ENCODE measurements at places on chromosomes 2 and 18.

DNA sequence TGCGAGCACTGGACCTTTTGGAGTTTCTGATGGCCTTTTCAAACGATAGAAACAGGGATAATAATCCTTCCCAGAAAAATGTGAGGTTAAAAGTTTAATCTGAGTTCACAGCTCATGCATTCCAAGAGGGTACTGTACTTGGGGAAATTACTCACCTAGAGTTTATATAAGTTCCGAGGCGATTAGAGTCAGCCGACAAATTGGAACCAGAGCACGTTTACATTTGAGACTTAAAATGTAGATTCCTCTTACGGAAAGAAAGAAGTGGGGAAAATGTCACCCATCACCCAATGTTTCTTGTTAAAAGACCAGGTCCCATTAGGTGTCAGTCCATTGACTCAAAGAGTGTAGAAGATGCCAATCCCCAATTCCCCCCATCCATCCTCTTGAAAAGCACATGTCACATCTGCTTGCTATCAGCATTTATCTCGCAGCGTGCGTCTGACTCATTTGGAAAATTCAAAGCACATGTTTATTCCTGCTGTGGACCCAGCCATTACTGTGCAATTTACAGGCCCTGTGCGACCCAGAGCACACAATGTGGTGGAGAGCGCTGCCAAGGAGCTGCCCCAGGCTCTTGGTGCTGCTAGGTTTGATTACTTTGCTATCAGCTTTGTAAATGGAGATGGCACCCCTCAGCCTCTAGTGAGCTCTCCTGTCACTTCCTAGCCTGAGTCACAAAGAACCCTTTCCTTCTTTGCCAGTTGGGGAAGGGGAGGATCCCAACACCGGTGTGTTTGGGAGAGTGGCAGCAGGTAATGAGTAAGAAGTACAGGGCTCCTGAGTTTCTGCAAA, 104.8 kb downstream of the COLEC12 start:
- DNase-seq = no peak

DNA sequence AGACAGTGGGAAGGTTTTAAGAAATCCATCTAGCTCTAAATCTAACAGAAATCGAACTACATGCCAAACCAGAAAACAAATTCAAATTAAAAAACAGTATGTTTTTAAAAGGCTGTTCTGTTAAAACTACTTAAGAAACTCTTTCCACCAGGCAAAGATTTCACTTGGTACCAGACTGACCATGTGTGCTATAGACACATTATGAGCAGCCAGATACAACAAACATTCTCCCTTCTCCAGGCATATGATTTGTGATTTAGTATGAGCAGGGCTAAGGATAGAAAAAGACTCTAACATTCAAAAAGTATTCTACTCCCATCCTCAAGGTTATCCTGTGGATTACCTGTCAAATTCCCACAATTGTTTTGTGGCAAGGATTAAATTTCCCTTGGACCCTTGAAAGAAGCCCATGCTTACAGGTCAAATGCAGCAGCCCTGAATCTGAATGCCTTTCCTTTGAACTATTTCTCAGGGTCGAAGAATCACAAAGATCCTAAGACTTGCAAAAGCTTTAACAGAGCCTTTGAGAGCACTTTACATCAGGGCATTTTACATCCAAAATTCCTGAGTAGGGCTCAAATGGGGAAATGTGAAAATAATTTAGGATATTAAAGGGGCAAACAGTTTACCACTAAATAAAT, 42.5 kb upstream of the TTC32 start:
- DNase-seq = no peak

DNA sequence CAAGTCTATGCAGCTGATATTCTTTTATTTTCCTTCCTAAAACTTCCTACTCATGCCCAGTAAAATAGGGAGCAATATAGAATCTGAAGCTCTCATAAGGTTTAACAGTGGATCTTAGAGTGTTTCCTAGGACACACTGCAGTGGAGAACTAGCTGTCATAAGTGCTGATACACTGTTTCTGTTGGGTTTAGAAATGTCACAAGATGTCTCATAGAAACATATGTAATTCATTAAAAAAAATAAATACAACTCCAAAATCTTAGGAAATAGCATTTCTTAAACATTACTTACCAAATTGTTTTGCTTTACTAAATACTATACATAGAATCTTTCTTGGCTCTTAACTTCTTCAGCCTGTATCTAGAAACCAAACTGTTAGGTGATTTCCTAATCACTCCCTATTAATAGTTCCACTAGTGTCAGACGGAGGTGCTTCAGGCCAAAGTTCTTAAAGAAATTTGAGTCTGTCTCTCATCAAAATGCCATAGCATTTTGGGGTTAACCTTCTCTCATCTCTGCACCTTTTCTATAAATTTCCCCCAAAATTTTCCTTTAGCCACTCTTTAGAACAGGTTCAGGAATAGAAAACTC, 93.7 kb downstream of the CERKL start:
- DNase-seq = no peak

DNA sequence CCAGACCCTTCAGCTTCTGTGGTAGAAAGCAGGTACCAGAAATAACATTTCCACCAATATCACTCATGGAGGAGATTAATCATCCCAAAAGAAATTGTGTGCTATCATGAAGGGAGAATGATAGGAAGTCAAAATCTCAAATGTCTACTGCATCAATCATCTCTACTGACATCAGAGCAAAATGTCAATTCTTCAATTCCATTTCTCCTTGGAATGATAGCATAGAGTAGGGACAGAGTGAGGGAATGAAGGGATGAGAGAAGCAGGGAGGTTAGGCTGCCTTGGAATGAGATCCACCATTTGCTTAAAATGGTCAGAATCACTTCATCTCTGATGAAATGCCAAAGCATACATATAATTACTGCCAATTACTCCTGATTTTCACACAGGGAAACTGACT, 371.8 kb upstream of the ACVR2A start:
- DNase-seq = no peak

GRCh38 chr18:27298214-27298804, 113.2 kb upstream of the CHST9 start:
- DNase-seq = no peak

DNA sequence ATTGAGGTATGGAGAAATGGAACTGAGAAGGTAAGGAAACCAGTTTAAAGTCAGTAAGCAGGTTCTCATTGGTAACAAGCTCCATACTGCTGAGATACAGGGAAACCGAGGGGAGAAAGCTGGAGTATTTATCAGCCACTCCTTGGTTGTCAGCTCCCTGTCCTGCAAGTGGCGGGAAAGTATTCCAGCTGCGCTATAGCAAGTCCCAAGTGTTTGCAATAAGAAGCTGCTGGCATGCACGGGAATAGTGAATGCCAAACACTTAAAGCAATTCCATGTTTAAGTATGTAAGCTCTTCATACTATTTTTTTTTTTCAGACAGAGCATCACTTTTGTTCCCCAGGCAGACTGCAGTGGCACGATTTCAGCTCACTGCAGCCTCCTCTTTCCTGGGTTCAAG, 1601.1 kb downstream of the SUCLG1 start:
- no peak for DNase-seq

- no peak for DNase-seq
Measured at GRCh38 chr2:66675591-66675990, 240.7 kb downstream of the MEIS1 start.

DNA sequence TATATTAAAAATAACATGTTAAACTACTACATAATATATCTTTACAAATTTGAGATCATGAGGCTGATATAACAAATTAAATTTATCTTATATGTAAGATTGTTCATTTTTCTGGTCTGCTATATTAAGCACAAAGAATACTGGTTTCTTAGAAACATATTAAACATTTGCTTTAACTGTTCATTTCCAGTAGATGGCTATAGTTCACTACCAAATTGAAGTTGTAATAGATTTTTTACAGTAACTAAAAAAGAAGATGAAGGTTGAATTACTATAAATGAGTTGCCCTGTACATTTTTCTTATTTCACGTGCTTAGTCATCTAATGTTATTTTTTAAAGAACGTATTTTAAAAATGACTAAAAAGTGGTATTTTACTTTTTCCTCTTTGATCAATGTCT, 57.0 kb downstream of the ZNF407 start:
- no peak for DNase-seq

DNA sequence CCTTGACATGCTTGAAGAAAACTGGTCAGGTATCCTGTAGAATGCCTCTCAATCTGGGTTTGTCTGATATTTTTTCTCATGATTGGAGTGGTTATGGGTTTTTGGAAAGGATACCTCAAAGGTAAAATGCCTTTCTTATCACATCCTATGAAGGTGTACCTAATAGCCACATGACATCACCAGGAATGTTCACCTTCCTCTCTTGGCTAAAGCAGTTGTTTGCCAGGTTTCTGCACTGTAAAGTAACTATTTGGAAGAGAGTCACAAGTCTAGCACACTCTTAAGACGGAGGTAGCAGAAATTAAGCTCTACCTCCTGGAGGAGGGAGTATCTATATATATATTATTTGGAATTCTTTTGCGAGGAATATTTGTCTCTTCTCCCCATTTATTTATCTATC, 17.9 kb upstream of the MIB1 start:
- no peak for DNase-seq

- DNase-seq = no peak
Measured at GRCh38 chr2:206031162-206031784, 54.7 kb downstream of the INO80D start.

- peak; percentile 45 for DNase-seq
Measured at GRCh38 chr2:198127627-198128026, 323.2 kb downstream of the PLCL1 start.

GRCh38 chr2:230868947-230869913, 4.5 kb downstream of the ITM2C start:
- no peak for DNase-seq

DNA sequence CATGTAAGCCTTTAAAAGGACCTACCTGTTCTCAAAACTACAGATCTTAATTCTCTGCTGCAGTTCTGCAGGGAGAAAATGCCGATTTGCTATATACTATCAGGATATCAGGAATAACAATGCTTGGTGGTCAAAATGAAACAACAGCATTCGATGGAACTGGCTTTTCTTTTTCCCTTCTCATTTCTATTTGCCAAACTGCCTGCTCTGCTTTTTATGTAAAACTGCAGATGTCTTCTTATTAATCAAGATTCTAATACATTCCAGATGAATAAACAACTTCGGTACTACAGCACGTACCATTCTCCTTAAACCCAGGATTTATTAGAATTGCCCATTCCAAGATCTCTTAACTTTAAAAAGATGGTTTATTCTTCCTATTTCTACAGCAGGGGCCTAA, 100.9 kb downstream of the ZNF521 start:
- no peak for DNase-seq

- no peak for DNase-seq
Measured at GRCh38 chr2:68387408-68388350, 22.6 kb downstream of the PLEK start.

DNA sequence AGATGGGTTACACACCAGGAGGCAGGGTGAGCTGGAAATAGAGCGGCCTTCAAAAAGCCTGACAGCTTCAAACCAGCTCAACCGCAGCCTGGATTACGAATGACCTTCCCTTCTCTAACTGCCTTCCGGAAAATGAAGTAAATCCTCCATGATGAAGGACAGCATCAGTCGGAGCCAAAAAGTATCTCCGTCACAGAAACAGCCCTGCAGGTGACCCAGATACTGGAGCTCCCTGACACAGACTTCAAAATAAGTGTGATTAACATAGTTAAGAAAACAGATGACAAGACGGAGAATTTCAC, 10.3 kb upstream of the CIB4 start:
- DNase-seq = no peak

- no peak for DNase-seq
Measured at GRCh38 chr2:54904836-54905235, 145.4 kb downstream of the RTN4 start.

- DNase-seq = no peak
Measured at GRCh38 chr2:119947535-119947934, 65.3 kb upstream of the EPB41L5 start.

DNA sequence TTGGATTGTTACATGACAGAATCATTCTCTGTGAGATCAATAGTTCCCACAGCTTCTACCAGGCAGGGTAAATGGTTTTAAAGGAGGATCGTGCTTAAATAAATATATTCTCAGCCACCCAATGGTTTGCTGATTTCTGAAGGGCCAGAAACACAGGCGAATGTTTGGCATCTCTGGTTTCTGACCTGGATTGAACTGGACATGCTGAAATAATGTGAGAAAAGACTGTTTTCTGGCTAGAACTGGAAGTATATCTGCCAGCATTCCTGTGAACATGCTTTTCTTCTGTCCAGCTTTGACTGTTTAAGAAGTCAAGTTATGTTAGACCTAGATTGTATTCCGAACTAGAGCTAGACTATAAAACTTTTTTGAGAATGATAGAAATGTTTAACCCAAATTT, 77.1 kb upstream of the COL3A1 start:
- no peak for DNase-seq

- no peak for DNase-seq
Measured at GRCh38 chr2:156147594-156148330, 184.8 kb downstream of the NR4A2 start.

GRCh38 chr2:173982182-173982714, 17.1 kb upstream of the SP3 start:
- DNase-seq = no peak

DNA sequence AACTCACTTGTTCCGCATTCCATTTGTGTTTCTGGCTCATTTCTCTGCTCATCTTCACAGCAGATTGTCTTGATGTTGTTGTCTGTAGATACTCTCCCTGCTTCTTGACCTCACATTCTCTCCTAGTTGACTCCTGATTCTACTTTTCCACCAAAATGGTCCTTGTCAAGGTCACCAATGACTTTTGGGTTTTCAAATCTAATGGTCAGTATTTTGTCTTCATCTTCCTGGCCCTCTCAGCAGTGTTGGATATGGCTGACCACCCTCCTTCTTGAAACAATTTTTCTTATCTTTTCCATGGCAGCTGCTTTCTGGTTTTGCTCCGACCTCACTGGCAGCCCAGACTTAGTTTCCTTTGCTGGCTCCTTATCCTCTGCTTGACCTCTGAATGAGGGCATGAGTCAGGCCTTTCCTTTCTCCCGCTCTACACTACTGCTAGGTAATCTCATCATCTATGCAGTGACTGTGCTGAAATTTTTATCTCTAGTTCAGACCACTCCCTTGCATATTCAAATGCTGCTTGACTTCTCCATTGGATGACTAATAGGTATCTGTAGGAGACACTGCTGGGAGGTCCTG, 386.6 kb upstream of the SPRED2 start:
- DNase-seq = no peak

DNA sequence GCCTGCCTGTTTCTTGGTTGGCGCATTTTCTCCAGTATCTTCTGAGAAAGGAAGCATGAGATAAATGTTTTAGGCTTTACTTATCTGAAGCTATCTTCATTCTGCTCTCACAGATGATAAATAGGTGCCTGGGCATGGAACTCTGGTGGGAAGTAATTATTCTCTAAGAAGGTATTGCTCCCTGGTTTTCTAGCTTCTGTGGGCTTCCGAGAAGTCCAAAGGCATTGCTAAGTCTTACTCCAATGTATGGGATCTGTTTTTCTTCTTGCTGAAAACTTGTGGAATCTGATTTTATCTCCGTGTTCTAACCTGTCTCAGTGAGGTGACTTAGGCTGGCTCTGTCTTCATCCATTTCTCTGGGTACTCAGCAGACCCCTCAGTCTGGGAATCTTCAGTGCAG, 224.4 kb upstream of the HS6ST1 start:
- DNase-seq = no peak

All from stimulated activated CD4-positive, alpha-beta T cell treated with anti-CD3 and anti-CD28 coated beads, Interleukin-12 subunit alpha, Interleukin-12 subunit beta, amount 100 ng/mL, for 4 hours (primary cell).